ENCODE measurements at places on chromosomes 12 and 14. TPM values are rescaled to one million over a fixed set of nuclear protein-coding genes. Genes with fewer than 3 reads are reported as not detected.

DNA sequence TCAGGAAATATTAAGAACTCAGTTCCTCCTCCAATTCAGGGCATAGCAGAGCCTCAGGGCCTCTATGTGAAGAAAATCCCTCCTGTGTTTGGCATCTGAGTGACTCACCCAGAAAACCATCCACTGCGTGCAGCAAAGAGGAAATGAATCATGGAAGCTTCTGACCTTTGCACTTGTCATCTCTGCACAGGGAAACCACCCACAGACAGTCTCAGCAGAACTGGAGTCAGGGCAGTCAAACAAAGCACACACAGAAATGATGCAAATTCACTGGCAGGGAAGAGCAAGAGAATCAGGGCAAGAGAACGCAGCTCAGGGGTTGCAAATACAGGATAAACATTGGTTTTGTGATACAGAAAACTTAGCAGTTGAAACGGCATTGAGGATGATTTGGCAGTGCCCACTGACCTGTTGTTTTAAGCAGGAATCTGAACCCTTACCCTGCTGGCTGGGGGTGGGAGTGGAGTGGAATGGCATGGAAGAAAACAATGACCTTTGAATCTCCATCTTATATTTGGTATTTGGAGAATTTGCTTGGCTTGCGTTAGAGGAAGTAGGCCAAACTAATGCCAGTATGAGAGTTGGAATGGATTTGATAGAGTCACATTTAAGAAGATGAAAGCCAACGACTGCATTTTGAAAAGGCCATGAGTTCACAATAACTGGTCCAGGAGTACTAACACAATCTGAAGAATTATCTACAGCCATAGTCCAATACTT is 53.5 kb downstream of the PHLDA1 start:
- peak; percentile 99 for DNase-seq

DNA sequence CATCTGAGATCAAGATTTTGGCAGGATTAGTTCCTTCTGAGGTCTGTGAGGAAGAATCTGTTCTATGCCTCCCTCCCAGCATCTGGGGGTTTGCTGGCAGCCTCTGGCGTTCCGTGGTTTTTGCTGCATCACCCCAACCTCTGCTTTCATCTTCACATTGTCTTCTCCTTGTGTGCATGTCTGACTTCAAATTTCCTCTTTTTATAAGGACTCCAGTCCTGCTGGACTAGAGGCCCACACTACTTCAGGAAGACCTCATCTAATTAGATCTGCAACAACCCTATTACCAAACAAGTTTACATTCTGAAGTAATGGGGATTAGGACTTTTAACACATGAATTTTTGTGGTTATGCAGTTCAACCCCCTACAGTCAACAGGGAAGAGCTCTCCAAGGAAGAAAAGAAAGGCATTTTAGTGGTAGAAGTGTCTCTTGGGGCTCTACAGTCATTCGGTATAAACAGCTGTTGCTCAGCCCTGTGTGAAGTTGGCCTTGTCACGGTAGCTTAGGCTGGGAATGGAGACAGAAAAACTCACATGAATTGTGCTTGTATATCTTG is 89.7 kb downstream of the CAND1 start:
- DNase-seq, result peak; percentile 84

GRCh38 chr14:96486705-96487104 is 15.5 kb upstream of the PAPOLA start:
- no peak for DNase-seq

- DNase-seq, result no peak
Measured at GRCh38 chr12:76830436-76830835, 48.4 kb downstream of the CSRP2 start.

DNA sequence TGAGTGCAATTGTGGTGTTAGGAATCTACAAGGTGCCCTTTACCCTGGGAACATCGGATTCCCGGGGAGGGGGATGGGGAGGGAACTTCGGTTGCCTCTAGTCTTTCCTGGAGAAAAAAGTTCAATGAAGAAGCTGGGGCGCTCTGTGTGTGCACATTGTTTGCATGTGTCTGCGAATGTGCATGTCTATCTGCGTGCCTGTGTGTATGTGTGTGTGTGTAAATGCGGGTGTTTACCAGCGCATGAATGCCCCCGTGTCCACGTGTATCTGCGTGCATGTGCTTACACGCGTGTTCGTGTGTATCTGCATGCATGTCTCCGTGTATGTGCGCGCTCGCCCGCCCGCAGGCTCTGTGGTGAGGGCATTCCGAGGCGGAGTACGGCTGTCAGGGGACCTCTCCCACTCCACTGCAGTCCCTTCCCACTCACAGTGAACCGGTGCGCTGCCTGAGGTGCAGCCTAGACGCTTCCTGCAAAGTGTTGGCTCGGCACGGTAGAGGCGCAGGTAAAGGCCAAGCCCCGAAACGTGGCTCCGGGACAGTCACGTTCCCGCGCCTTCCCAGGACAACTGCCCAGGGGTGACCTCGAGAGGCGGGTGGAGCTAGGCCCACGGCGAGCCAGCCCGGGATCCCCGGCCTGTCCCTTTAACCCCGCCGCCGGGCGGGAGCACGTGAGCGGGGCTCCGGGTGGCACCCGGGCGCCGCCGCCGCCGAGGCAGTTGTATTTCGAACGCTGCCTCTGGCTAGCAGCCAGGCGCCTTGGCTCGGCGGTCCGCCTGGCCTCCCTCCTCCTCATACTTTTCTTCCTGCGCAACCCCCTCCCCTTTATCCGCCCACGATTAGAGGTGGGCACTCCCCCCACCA is 539 bp upstream of the HMGA2 start:
- peak; percentile 22 for DNase-seq

DNA sequence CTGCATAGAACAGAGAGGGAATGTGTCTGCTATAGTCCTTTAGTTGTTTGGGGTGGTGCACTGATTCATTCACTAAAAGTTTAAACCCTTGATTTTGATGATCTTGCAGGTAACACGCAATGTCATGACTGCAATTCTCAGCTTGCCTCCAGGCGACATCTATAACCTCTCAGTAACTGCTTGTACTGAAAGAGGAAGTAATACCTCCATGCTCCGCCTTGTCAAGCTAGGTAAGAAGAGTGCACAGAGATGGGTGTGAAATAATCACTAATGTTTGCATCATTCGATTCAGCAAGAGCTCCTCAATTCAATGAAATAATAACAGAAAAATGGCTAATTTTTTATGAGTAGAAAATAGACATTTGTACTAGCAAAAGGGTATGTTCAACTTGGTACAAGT is 203.7 kb downstream of the PTPRO start:
- DNase-seq, result no peak

- DNase-seq, result peak; percentile 39
Measured at GRCh38 chr14:96635850-96636249, 133.7 kb downstream of the PAPOLA start.

DNA sequence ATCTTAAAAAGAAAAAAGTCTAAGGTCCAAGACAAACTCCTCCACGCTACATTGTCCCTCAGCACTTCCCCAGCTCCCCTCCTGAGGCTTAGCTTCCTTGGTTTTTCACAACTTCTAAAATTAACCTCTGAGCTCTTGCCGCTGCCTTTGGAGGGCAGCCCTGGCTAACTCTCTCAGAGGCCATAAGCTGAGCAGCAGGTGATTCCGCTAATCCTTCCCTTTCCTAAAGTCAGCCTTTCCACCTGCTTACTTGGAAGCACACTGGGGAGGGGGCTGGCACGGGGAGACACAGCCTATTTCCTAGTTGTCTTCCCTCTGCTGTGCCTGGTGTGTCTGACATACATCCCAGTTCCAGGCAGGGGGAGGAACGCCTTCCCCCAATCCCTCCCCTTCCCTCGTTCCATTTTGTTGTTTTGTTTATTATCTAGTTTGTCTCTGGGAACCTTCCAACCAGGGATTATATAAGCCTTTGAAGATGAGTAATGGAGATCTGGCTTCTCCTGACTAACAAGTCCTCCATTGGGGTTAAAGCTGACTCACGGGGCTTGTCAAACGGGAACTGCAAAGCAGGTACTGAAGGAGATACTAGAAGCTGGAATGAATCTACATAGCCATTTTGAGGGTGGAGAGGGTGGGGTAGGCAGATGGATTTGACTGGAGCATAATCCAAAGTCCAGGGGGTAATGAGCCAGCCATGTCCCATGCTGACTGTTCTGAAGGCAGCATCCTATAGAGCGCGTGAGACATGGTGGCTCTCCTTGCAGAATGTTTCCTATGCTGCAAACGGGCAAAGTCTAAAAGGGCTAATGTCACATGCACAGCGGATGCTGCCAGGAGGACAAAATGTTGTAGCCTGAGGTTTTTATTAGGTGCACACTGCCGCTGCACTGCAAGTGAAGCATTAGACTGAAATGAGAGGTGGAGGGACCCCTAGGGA is 230.8 kb downstream of the FOXN3 start:
- peak; percentile 51 for DNase-seq

DNA sequence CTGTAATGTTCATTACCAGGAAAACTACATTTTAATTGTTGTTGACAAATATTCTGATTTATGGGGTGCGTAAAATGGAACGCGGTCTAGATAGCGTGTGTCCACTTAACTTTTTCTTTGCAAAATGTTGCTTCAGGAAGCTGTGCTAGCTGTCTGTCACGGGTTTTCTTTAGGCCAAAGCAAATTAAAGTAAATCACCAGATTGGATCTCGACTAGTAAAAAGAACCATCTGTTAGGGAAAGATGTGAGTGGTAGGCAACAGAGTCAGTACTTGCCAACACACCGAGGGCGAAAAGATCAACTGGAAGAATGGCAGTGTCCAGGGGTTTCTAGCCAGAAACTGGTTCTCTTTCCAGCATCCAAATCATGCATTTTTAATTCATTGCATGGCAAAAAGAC is 404.9 kb upstream of the TMPO start:
- no peak for DNase-seq

Gene LHX5
- not detected for total RNA-seq

Gene HNF1A
- total RNA-seq, result not detected

Gene HCAR1
- total RNA-seq, result not detected

Gene CRACR2A
- 0.16 TPM for total RNA-seq

Gene MMP14
- 298 TPM for total RNA-seq

Gene FGF6
- total RNA-seq, result not detected

Gene GALNT4
- 3.6 TPM for total RNA-seq

Gene AMN
- total RNA-seq, result not detected

Gene TRIM9
- 0.48 TPM for total RNA-seq

Measured in H4 (cell line).